ENCODE measurements at places on chromosomes 7 and 10.

DNA sequence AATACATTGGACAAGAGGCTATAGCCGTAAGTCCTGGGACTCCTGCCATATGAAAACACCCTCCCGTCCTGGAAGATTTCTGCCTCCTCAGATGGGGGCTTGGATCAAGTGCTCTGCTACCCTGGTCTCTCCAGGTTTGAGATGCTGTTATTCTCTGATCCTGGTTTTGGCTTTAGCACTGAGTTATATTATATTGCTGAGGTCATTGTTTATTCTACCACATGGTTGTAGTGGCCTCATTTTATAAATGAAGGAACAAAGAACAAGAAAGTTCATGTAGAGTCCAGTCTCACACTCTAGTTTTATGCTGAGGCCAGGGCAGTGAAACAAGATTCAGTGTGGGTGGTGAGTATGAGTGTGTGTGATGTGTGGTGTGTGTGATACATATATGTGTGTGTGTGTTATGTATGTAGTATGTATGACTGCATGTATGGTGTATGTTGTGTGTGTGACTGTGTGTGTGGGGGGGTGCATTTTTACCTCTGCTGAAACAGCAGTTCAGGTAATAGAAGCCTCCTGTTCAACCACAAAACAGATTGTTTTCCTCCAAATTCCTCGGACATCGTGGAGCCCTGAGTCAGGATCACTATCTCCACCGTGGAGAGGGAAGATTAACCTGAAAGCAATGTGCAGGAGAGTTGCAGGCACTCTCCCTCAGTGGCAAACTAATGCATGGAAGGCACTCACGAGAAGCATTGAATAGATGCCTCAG, 80.7 kb downstream of the C7orf25 start:
- DNase-seq, result no peak

DNA sequence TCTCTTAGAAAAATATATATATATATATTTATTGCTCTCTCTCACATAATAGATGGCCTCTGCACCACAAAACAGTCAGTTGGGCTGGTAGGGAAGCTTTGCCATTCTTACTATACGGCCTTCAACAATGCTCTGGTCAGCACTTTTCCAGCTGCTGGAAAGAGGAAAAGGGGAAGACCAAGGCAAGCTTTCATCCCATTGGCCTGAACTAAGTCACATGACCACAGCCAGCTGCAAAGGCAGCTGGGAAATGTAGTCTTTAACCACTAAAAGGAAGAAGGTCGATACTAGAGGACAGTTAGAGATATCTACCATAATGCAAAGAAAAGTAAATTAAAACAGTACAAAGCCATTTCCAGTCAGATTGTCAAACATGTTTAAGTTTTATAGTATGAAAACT, 58.4 kb upstream of the MACROH2A2 start:
- no peak for DNase-seq

- peak; percentile 39 for DNase-seq
Observed at GRCh38 chr10:72087969-72088888, at the start of gene SPOCK2. Gene SPOCK2, minus strand, starts transcription at chr10:72088551. Its CDS starts 223 bp downstream, at chr10:72088328.

DNA sequence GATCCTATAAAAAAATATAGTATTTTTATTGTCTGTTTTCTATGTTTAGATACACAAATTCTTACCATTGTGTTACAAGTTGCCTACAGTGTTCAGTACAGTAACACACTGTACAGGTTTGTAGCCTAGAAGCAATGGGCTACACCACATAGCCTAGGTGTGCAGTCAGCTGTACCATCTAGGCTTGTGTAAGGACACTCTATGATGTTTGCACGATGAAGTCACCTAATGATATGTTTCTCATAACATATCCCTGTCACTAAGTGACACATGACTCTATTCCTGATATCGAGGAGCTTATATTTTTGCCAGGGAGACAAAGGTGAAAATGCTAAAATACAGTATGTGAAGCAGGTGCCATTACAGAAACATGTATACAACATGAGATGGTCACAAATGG, 18.6 kb downstream of the ZNF25 start:
- DNase-seq, result no peak

DNA sequence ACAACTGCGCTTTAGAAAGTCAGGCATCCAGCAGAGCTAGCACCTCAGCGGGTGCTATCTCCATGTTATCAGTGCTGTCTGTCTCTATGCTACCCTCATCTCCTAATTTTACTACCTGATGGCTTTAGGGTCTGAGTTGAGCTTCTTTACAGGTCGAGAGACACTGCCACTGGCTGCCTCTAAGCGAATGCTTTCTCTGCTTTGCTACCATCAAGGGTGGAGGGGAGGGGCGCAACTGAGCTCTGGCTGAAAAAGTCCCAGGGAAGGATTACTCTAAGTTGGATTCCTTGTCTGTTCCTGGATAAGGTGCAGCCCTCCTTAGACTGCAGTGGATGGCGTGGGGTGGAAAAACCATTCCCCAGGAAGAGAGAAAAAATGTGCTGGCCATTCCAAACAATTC, 105.7 kb downstream of the CDK14 start:
- DNase-seq, result no peak

- DNase-seq, result no peak
Observed at GRCh38 chr10:130739016-130739756, 572.3 kb downstream of the TCERG1L start.

DNA sequence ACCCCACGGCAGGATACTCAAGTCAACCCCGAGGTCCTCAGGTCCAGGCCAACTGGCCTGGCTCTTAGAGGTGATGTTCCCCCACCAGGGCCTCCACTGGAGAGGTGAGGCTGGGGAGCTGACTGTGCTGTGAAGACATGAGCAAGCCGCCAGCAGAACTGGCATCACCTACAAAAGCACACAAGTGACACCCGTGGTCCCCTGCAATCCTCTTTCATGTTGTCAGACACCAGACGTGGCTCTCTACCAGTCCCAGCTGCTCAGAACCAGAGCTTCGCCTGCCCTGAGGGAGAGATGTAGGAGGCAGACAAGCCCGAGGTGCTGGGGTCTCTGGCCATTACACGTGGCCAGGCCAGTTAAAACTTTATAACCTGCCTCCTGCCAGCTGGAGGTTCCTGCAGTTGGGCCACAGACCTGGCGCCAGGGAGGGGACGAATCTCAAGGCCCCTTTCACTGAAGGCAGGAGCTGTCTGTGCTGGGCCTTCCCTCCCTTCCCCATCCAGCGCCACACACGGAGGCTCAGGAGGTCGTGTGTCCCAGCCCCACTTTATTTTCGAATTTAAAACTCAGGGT, 2.2 kb downstream of the COMTD1 start:
- no peak for DNase-seq

GRCh38 chr10:35639728-35640401, 2.2 kb downstream of the FZD8 start:
- no peak for DNase-seq

DNA sequence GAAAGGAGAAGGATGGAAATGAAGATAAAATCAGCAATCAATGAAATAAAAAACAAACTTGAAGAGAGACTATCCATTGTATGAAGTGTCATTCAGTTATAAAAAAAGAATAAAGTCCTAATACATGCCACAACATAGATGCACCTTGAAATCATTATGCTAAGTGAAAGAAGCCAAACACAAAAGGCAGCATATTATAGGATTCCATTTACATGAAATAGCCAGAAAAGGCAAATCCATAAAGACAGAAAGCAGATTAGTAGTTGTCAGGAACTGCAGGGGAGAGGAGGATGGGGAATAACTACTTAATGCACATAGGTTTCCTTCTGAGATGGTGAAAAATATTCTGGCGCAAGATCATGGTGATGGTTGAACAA, 6.6 kb upstream of the PON1 start:
- no peak for DNase-seq

- no peak for DNase-seq
Observed at GRCh38 chr7:93882468-93882867, 8.1 kb downstream of the TFPI2 start.

- no peak for DNase-seq
Observed at GRCh38 chr7:115128154-115128553, 206.3 kb downstream of the MDFIC start.

- no peak for DNase-seq
Observed at GRCh38 chr7:28002638-28003037, 178.0 kb downstream of the JAZF1 start.

DNA sequence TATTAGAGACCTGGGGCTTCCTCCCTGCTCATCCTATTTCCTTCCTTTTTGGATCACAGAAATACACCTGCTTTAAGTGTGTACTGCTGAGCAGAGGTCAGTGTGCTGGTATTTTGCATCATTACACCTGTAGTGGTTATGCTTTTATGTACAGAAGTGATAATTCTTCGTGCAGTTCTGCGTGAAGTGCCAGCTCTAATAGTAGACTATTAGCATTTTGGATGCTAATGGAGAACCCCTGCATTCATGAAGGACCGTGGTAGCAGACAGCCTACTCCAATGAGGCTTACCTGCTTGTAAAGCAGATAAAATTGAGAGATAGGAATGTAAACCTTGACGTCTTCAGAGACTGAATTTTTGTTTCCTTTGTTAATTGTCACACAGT, 114.3 kb downstream of the CDK14 start:
- no peak for DNase-seq

DNA sequence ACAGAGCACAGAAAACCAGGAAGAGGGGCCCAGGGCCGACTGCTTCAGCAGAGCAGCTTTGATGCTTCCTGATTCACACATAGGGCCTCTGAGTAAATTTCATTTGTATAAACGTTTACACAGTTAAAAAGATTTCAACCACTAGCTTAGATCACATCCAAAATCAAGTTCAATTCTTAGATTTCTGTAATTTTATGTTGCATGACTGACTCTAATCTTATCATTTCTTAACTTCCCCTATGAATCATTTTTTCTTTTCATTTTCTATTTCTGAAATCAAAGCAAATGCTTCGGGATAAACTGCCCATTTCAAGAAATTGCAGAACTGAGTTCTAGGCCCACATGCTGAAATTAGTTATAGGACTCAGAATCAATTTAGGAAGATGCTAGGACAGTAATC, 224.7 kb downstream of the INHBA start:
- DNase-seq, result no peak

DNA sequence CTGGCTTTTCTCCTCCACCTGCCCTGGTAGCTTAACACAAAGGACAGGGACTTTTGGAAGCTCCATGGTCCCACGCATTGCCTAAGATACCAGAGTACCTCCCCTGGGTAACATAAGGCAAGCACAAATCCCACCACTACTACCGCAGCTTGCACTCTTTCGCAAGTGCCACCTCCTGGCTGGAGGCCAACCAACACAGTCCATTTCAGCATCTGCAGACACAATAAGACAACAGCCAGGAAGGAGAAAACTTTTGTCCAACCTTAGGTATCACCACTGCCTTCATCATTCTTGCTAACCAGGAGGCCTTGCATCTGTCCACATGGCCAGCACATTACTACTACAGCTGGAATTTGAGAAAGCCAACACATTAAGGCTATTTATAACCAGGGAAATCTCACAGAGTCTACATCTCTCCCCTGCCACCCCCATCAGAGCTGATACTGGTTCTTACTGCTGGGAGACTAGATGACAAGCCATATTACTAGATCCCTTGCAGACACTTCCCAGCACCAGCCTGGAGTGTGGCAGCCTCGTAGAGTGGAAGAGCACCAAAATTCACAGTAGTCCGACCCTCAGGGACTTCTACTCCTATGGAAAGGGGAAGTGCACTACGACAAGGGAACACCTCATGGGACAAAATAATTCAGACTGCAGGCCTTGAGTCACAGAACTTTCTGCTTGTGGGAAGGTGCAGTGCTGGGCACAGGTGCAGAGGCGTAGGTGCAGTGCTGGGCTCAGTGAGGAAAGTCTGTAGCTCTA, 39.8 kb upstream of the CDK13 start:
- DNase-seq, result no peak

DNA sequence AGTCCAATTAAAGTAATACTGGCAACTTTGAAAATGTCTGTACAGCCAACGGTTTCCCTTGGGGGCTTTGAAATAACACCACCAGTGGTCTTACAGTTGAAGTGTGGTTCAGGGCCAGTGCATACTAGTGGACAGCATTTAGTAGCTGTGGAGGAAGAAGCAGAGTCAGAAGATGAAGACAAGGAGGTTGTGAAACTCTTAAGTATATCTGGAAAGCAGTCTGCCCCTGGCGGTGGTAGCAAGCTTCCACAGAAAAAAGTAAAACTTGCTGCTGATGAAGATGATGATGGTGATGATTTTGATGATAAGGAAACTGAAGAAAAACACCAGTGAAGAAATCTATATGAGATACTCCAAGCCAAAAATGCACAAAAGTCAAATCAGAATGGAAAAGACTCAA, 72.2 kb downstream of the ZNF783 start:
- DNase-seq, result no peak

- no peak for DNase-seq
Observed at GRCh38 chr7:97381815-97382554, 264.5 kb downstream of the SDHAF3 start.

DNA sequence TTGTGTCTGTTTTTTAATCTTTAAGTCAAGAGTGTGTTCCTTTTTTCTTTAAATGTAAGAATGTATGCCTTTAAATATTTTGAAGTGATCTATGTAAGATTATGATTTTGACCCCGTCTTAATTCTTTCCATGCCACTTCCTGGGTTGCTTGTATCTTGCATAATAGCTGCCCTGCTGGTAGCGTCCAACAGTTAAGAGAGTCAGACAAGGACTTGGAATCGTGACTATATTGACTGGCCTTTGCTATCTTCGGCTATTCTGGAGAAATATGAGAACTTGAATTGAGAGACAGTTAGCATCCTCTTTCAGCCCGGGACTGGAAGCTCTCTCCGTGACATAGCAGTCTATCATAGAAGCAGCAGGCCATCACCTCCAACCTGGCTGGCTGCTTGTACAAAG, 13.0 kb downstream of the NRP1 start:
- DNase-seq, result no peak

- DNase-seq, result no peak
Observed at GRCh38 chr10:99938563-99938962, 71.2 kb downstream of the DNMBP start.

DNA sequence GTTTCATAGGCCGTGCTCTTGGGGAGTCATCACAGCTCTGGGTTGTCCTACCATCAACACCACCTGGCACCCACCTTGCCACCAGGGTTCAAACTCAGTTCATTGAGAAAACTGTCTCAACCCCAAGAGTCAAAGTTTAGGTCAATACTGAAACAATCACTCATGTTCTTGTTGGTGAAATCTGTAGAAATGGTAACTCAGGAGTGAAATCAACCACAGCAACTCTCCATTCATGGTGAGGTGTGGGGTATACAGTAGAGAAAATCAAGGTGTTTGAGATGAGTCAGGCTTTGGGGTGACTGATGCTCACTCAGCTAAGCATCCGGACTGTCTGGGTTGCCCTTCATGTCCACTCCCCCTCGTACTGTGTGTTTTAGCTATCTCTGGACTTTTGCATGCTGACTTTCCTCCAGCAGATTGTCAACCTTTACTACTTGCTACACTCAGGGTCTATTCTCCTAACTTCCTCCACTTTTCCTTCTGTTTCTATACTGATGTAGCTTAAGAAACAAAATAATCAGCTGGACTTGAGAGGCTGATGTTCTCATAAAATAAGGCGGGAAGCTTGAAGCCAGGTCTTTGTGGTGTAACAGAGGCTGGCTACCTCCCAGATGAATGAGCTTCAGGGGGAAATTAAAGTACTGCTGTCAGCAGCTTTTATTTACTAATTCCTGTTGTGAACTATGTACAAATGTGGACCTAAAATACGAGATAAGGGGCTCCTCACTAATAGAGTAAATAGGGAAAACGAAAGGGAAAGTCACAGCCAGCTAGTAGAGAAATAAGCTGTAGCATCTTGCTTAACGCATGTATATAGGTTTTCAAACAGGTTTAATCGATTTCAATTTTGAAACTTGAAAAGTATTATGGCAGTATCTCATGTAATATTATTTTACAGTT, 173.6 kb upstream of the AKR1E2 start:
- no peak for DNase-seq

- DNase-seq, result no peak
Observed at GRCh38 chr7:98242342-98242741, 9.7 kb downstream of the TECPR1 start.

All from stimulated activated CD8-positive, alpha-beta memory T cell treated with anti-CD3 and anti-CD28 coated beads, Interleukin-7, amount 100 ng/mL, for 1 hour (primary cell).